Activated CD4-positive, alpha-beta T cell treated with anti-CD3 and anti-CD28 coated beads for 36 hours (primary cell): ENCODE measurements at places on chromosomes 16 and 17. TPM values are rescaled to one million over a fixed set of nuclear protein-coding genes. Genes with fewer than 3 reads are reported as not detected.

DNA sequence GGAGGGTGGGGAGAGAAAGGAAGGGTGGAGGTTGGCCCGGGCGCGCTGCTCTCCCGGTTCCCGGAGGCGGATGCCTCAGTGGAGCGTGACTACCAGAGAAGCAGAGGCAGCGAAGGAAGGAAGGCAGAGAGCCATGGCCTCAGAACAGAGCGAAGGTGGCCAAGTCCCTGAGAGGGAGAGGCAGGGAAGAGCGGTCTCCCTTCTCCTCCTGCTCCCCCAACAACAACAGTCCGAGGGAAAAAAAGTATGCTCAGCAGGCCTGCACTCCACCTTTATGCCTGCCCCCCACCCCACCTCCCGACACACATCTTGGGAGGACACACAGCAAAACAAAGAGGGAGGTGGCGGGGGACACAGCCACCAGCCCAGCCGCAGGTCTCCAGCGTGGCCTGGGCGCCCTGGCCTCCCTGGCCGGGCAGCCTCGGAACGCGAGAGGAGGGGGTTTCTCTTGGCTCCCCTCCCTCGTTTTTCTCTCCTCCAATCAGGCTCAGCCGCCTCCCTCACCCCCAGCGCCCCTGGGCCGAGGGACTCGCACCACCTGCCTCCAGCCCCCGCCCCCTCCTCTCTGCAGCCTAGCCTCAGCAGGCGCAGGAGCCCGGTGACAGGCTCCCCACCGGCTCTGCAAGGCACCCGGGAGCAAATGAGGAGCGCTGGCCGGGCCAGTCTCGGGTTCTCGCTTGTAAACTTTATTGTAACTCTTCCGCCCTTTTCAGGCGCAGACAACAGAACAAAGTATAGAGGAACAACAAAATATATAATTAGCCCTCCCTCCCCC, 1.1 kb upstream of the HOXB7 start:
- peak overlapping the region; percentile 82 for H3K4me3 ChIP-seq
- peaks cover 66% of the 10 kb centered on the region for H3K27me3 ChIP-seq
- peaks cover 37% of the 10 kb centered on the region for H3K4me1 ChIP-seq
- H3K27ac ChIP-seq = no peak overlapping the region
- peak; percentile 41 for DNase-seq
- no peaks in the 10 kb centered on the region for H3K36me3 ChIP-seq

The PRAC1 gene
- not detected for total RNA-seq

DNA sequence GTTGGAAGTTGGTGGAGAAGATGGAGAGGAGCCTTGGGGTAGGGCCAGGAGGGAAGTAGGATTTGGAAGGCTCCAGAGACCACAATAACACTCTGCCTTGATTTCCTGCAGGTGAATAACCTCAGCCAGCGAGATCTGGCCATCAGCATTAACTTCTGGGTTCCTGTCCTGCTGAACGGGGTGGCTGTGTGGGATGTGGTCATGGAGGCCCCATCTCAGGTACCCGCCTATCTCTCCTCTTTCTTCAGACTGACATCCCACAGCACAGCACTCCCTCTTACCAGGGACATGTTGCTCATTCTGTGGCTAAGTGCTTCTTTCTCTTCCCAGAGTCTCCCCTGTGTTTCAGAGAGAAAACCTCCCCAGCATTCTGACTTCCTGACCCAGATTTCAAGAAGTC, 4.9 kb downstream of the COX6A2 start:
- peaks cover 13% of the 10 kb centered on the region for H3K4me1 ChIP-seq
- no peak for DNase-seq
- no peak overlapping the region for H3K4me3 ChIP-seq
- H3K27ac ChIP-seq = no peak overlapping the region

GRCh38 chr17:56604691-56605290, 11.3 kb downstream of the NOG start:
- no peaks in the 10 kb centered on the region for H3K36me3 ChIP-seq
- H3K4me1 ChIP-seq = peaks cover 47% of the 10 kb centered on the region
- DNase-seq = peak; percentile 8
- H3K27me3 ChIP-seq = no peaks in the 10 kb centered on the region
- H3K27ac ChIP-seq = no peak overlapping the region

DNA sequence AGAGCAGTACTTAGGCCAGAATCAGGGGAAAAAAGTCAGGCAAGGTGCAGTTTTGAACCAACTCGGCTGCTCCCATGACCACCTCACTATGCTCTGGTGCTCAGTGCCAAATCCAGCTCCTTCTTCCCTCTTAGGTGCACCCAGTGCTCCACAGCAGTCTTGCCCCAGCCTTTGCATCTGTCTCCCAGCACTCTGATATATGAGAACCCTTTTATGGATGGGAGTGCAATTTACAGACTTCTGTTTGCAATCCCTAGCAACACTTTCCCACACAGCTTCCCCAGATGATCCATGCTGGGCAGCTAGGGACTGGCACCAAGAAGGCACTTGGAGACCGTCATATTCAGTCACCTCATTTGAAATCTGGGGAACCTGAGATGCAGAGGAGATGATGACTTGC, 267.9 kb upstream of the CCL2 start:
- H3K27ac ChIP-seq = no peak overlapping the region
- no peaks in the 10 kb centered on the region for H3K4me1 ChIP-seq
- H3K27me3 ChIP-seq = peaks cover 8% of the 10 kb centered on the region
- H3K4me3 ChIP-seq = no peak overlapping the region
- DNase-seq = no peak

GRCh38 chr17:20246692-20247091, 220.6 kb downstream of the LGALS9B start:
- no peaks in the 10 kb centered on the region for H3K36me3 ChIP-seq
- no peak for DNase-seq
- H3K27me3 ChIP-seq = no peaks in the 10 kb centered on the region
- no peak overlapping the region for H3K4me3 ChIP-seq
- peak overlapping the region; percentile 68 for H3K27ac ChIP-seq
- H3K4me1 ChIP-seq = peaks cover 32% of the 10 kb centered on the region

- DNase-seq = no peak
- H3K4me1 ChIP-seq = peaks cover 7% of the 10 kb centered on the region
- H3K27me3 ChIP-seq = peaks cover 31% of the 10 kb centered on the region
- no peak overlapping the region for H3K4me3 ChIP-seq
- no peak overlapping the region for H3K27ac ChIP-seq
These were observed 2.4 kb downstream of the USH1G start for GRCh38 chr17:74920642-74921025.

- no peak for DNase-seq
- no peaks in the 10 kb centered on the region for H3K36me3 ChIP-seq
- no peaks in the 10 kb centered on the region for H3K27me3 ChIP-seq
- no peak overlapping the region for H3K4me3 ChIP-seq
- H3K27ac ChIP-seq = no peak overlapping the region
These were observed 62.1 kb downstream of the MYO1D start for GRCh38 chr17:32814836-32815235.

- no peaks in the 10 kb centered on the region for H3K36me3 ChIP-seq
- no peak overlapping the region for H3K27ac ChIP-seq
- H3K4me1 ChIP-seq = peaks cover 52% of the 10 kb centered on the region
- H3K27me3 ChIP-seq = peaks cover 2% of the 10 kb centered on the region
- no peak for DNase-seq
- no peak overlapping the region for H3K4me3 ChIP-seq
These were observed 23.0 kb downstream of the CDH13 start for GRCh38 chr16:82649766-82650165.

The ABCA9 gene
- total RNA-seq = not detected

DNA sequence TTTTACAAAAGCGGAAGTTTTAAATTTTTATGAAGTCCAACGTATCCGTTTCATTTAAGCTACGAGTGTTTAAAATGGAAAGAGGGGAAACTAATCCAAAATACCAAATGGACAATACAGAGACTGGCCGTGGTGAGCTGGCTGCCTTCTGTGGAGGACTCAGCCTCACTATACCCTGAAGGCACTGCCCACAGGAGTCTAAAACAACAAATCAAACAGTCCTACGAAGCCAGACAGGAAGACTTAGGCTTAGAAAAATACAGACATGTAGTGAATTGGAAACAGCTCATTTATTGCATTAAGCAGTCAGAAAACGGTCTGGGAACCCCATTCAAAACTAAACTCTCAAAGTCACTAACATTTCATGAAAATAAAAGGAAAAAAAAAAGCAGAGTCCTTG, 75.1 kb downstream of the CYTH1 start:
- no peaks in the 10 kb centered on the region for H3K27me3 ChIP-seq
- H3K27ac ChIP-seq = no peak overlapping the region
- DNase-seq = no peak

DNA sequence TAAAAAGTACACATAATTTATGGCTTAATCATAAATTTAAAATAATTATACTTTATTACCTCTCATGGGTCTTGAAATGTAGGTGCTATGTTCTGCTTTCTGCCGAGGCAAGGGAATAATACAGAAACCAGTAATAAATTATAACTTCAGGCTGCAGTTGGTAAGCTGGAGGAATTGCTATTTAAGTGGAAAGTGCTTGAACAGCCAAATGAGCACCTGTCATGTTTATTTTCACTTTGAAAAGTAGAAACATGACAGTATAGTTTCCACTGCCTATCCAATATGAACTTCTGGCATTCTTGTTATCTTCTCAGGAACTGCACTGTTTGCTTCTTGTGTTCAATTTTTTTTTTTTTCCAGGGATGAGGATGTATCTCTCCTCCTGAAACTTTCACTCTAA, 146.0 kb downstream of the FTO start:
- no peak overlapping the region for H3K27ac ChIP-seq
- H3K4me3 ChIP-seq = no peak overlapping the region
- peaks cover 5% of the 10 kb centered on the region for H3K4me1 ChIP-seq
- no peaks in the 10 kb centered on the region for H3K27me3 ChIP-seq
- peaks cover 23% of the 10 kb centered on the region for H3K36me3 ChIP-seq

The MRPS34 gene
- 146 TPM for total RNA-seq

The SLC2A4 gene
- 0.25 TPM for total RNA-seq

- H3K4me1 ChIP-seq = no peaks in the 10 kb centered on the region
- H3K4me3 ChIP-seq = no peak overlapping the region
- H3K27ac ChIP-seq = no peak overlapping the region
- no peak for DNase-seq
These were observed 9.1 kb downstream of the ASIC2 start for GRCh38 chr17:33284022-33284421.

- peak overlapping the region; percentile 11 for H3K4me3 ChIP-seq
- peaks cover 29% of the 10 kb centered on the region for H3K4me1 ChIP-seq
- DNase-seq = no peak
- no peak overlapping the region for H3K27ac ChIP-seq
- H3K36me3 ChIP-seq = peaks cover 10% of the 10 kb centered on the region
These were observed 1.5 kb upstream of the PSMD3 start for GRCh38 chr17:39979016-39979670.

- no peaks in the 10 kb centered on the region for H3K27me3 ChIP-seq
- H3K4me1 ChIP-seq = no peaks in the 10 kb centered on the region
- no peak for DNase-seq
- H3K4me3 ChIP-seq = no peak overlapping the region
- H3K36me3 ChIP-seq = no peaks in the 10 kb centered on the region
These were observed 8.9 kb downstream of the MYO15B start for GRCh38 chr17:75596320-75597087.

The IL34 gene
- not detected for total RNA-seq

GRCh38 chr16:66972983-66973382, 11.9 kb downstream of the CES3 start:
- H3K4me1 ChIP-seq = peaks cover 14% of the 10 kb centered on the region
- no peaks in the 10 kb centered on the region for H3K36me3 ChIP-seq
- H3K27me3 ChIP-seq = peaks cover 3% of the 10 kb centered on the region
- H3K4me3 ChIP-seq = no peak overlapping the region
- no peak for DNase-seq
- no peak overlapping the region for H3K27ac ChIP-seq

The NAA38 gene
- total RNA-seq = 64.7 TPM

- peaks cover 27% of the 10 kb centered on the region for H3K36me3 ChIP-seq
- DNase-seq = no peak
- peak overlapping the region; percentile 61 for H3K27ac ChIP-seq
- H3K4me3 ChIP-seq = peak overlapping the region; percentile 1
These were observed 13.5 kb downstream of the ANKRD11 start for GRCh38 chr16:89476811-89477261.

DNA sequence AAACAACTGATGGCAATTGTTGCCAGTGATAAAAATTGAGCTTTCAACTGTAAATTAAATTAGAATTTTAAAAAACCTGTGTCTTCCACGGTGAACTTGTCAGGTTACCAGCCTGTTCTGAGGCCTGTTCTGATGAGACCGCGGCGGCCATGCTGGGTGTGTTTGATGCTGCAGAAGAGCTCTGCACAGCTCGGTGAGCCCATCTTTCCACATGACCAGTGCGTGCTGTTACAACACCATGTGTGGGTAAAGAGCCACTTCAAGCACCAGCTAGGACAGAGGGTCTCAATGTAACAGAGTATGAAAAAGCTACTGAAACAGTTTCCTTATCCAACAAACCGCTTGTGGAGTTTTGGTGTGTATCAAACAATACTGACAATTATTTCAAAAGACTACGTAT, 48.5 kb downstream of the RPTOR start:
- no peak for DNase-seq
- H3K27ac ChIP-seq = no peak overlapping the region
- H3K4me1 ChIP-seq = peaks cover 73% of the 10 kb centered on the region
- no peak overlapping the region for H3K4me3 ChIP-seq
- H3K27me3 ChIP-seq = no peaks in the 10 kb centered on the region

The TRPV2 gene
- total RNA-seq = 24.3 TPM

The HOXB6 gene
- total RNA-seq = not detected

The RPRML gene
- not detected for total RNA-seq

The SLFN12 gene
- 5.4 TPM for total RNA-seq

- H3K27ac ChIP-seq = peak overlapping the region; percentile 30
- peaks cover 64% of the 10 kb centered on the region for H3K36me3 ChIP-seq
- peaks cover 42% of the 10 kb centered on the region for H3K4me1 ChIP-seq
- no peak overlapping the region for H3K4me3 ChIP-seq
These were observed 90.3 kb upstream of the CHMP6 start for GRCh38 chr17:80901319-80901718.

The SNX20 gene
- 43.3 TPM for total RNA-seq

DNA sequence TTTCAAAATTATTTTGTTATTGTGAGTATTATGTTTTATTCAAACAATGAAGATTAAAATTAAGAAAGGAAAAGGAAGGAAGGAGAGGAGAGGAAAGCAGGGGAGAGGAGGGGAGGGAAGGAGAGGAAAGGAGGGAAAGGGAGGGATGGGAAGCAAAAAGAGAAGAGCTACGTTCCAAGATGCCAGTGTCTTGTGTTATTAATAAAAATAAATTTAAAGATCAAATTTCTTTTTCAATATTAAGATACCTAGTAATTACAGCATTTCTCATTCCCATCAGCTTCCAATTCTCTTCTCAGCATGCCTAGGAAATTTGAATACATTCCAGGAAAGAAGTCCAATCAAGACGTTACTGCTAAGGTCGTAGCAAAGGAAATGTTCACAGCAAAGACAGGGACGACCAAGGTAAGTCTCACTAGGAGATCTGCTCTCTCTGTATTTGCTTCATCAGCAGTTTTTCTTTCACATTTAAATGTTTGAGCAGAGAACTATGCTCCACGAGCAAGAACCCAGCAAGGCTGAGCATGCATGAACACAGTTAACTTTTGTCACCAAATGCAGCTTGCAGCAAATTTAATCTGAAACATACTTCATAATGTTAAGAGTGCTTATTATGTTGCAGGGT, 63.3 kb upstream of the HLF start:
- DNase-seq = no peak
- H3K27ac ChIP-seq = no peak overlapping the region
- peaks cover 6% of the 10 kb centered on the region for H3K27me3 ChIP-seq
- H3K36me3 ChIP-seq = no peaks in the 10 kb centered on the region

The FGF11 gene
- total RNA-seq = 10.6 TPM

The LGALS9 gene
- total RNA-seq = 33.8 TPM

GRCh38 chr17:13581925-13582324, 19.8 kb downstream of the HS3ST3A1 start:
- no peaks in the 10 kb centered on the region for H3K4me1 ChIP-seq
- no peak overlapping the region for H3K4me3 ChIP-seq
- no peak for DNase-seq
- peaks cover 5% of the 10 kb centered on the region for H3K27me3 ChIP-seq
